ENCODE measurements at places on chromosomes 5 and 9.

DNA sequence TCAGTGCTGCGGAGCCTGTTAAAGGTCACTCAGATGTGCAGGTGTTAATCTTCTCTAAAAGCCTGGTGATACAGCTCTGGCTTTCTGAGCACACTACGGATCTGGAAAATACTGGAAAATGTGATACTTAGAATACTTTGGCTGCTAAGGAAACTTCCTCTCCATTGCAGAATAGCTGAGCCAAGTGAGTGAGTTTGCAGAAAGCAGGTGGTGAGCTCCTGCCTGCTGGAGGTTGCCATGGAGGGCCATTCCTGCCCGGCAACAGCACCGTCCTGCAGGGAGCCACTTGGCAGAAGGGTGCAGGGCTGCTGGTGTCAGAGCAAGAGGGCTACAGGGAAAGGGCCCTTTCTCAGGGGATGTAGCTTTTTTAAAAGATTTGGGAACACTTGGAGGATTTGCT is 40.7 kb downstream of the SECISBP2 start:
- DNase-seq, result no peak

- DNase-seq, result no peak
These were observed 508.6 kb upstream of the FAM174A start for GRCh38 chr5:100026606-100027005.

DNA sequence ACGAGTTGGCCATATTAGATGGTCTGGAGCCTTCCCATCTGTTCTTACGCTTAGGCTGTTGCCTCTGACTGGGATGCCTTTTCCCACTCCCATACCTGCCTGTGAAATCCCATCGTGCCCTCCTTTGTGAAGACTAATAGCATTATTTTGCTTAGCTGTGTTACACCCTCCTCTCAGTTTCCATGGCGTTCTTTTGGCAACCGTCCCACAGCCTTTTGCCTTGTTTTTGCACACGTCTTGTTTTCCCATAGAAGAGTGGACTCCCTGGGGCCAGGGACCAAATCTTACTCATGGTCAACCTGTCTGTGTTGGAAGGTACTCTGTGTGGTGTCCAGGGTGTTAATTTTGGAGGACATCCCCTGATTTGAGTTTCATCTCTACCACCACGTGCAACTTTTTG is 242.1 kb downstream of the HSPA4 start:
- no peak for DNase-seq

DNA sequence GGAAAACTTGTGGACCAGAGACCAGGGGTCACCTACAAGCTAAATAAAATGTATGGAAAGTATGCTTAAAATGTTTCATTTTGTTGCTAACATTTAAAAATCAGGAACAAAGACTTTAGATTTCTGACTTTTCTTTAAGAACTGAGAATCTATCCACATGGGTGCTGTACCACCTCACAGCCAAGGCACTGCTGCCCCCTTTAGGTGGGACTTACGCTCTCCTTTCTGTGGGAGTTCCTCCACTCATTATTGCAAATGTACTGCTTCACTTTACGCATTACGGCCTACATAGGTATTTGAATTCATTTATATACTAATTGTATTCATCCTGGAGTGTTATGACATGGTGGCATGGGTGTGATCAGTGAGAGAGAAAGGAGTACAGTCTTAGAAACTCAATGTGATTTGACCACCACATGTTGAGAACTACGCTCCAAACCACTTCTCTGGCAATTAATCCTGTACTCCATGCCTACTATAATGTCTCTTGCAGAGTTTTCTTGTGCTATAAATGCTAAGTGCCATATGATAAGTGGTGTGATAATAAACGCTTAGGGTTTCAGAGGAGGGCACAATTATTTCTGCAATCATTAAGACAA is 24.7 kb upstream of the CETN3 start:
- DNase-seq, result peak; percentile 63

GRCh38 chr5:59351076-59351794 is 542.3 kb downstream of the PDE4D start:
- DNase-seq, result no peak

- DNase-seq, result no peak
These were observed 132.9 kb downstream of the SIL1 start for GRCh38 chr5:139065306-139065705.

DNA sequence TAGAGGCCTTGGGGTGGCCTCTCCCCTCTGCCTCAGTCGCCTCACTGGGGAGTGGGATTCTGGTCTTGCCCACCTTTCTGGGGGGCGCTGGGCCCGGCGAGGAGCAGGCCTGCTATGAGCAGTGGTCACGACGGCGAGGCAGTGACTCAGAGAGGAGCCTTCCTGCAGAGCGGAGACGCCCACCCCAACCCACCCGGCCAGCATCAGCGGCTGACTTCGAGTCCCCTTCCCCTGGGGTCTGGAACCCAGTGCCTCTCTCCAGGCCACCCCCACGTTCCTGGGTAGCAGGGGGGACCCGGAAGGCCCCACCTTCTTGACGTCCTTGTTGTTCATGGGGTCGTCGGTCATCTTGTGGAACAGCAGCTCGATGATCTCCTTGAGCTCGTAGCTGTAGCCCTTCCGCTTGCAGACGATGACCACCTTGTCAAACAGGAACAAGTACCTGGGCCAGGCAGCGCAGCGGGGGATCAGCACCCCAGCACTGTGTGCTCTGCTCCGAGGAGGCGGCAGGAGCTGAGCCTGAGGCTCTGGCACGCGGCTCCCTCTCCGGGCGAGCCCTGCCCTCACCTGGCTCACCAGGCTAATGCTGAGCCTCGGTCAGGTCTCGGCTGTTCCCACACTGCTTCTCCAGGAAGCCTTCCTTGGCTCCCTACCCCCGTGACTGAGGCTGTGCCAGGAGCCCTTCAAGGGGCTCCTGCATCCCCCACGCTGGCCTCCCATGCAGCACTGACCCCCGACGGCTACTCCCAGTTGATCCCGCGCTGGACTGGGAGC is 50.1 kb upstream of the SARDH start:
- no peak for DNase-seq

GRCh38 chr9:136545965-136546696 is at the start of gene NOTCH1:
Gene NOTCH1, minus strand, starts transcription at chr9:136546048. Its CDS starts 262 bp downstream, at chr9:136545786.
- peak; percentile 85 for DNase-seq

- no peak for DNase-seq
These were observed 80.2 kb downstream of the OSTF1 start for GRCh38 chr9:75168270-75169178.

- no peak for DNase-seq
These were observed 718.8 kb downstream of the TLR4 start for GRCh38 chr9:118423021-118423420.

DNA sequence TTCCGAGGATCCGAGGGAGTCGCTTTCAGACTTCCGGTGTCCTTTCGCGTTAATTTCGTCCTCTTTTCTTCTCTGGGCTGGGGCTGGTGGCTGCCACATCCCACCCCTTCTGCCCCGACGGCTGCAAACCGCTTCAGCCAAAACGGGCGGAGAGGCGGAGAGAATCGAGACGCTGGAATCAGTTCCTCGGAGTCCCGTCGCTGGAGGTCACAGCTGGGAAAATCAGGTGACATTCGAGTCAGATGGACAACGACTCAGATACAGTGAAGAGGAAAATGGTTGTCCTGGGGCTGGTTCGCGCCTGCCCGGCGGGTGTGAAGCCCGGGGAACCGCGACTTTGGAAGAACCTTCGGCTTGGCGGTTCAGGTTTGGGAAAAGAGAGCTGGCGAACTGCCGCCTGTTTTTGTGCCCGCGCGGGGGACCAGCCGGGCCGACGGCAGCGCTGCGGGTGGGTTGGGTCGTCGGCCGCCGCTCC is 8.9 kb upstream of the NKX2-5 start:
- DNase-seq, result no peak

GRCh38 chr5:36701085-36701698 is 94.8 kb downstream of the SLC1A3 start:
- DNase-seq, result no peak

DNA sequence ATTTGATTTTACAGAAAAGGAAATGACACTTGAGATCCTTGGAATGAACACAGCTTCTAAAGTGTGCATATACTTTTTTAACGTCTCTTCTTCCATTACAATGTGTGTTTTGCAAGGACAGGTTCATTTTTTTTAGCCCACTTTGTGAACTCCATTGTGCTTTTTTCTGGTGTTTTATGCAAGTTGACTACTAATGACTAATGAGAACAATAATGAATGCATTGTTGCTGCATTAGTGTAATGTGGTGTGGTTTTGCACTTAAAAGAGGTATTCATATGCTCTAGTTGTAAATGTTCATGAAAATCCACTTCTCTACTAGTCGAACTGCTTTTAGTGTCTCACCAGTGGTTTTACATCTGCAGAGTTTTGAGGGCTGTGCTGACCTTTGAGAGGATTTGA is 93.6 kb downstream of the UHRF2 start:
- DNase-seq, result no peak

DNA sequence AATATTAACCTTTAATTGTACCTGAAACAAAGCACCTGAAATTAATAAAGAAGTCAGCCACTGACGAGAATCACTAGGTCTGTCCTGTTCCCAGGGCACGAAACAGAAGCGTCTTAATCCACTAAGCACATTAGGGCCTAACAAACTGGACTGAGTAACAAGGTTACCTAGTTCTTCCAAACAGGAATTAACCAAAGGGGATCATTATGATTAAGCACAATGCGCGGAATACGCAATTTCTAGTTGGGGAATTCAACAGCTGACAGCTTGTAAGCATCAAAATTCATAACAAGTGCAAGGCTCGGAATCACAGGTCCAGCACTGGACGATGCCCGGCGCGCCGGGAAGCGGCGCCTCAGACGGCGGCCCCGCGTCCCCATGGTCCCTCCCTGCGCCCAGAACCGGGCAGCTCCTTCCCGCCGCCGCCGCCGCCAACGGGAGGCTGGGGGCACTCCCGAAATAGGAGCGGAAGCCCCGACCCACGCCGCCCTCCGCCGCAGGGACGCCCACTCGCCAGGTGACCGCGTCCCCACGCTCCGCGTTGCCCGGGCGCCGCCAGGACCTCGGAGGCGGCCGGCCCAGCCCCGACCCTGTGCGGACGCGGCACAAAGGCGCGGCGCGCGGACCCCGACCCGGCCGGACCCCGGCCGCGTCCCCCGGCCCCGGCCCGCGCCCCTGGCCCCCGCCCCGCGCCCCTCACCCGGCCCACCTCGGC is 898 bp downstream of the CAMSAP1 start:
- peak; percentile 12 for DNase-seq

- DNase-seq, result no peak
These were observed 2.1 kb downstream of the ZNF608 start for GRCh38 chr5:124744170-124744971.

DNA sequence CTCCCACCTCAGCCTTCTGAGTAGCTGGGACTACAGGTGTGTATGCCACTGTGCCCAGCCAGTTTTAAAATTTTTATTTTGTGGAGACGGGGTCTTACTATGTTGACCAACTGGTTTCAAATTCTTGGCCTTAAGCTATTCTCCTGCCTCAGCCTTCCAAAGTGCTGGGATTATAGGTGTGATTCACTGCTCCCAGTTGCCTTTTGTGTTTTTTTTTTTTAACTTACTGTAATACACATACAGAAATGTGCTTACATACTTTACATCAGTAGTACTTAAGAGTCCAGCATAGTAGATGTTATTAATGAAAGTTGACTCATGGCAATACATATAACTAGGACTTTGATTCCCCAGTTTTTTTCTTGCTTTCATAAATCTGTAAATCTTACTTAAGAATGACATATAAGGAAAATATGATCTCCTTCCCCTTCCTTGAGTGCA is 4.7 kb downstream of the MAN2A1 start:
- no peak for DNase-seq

- no peak for DNase-seq
These were observed 142.9 kb downstream of the NFIB start for GRCh38 chr9:14170973-14171596.

DNA sequence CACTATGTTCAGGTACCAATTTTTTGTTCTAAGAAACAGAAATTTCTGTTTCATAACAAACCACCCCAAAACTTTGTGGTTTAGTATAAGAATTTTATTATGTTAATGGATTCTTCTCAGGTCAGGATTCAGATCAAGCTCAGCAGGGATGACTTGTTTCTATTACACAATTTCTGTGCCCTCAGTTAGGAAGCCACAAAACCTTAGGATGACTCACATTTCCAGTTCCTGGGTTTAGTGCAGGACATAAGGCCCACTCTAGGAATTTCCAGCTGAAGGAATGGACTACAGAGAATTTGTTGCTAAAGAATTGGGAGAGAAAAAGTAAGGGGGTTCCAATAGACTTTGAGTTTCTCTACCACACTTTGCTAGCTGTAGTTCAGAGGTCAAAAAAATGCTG is 629.3 kb downstream of the ANXA1 start:
- no peak for DNase-seq

DNA sequence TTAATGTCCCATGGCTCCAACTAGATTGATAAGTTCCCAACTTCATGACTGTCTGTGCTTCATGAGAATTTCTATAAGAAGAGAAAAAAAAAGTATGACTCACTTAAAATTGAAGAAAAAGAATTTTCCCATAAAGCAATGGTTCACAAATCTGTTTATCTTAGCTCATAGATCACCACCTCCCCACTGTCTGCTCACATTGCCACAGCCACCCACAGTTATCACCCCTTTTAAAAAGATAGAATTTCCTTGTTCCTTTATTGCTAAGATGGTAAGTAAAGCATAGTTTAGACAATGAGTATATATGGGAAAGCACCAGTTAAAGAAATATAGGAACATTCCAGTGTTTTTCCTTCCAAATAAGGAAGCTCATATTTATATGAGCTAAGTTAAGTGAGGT is 67.1 kb downstream of the ALDH7A1 start:
- no peak for DNase-seq

- no peak for DNase-seq
These were observed 397.5 kb downstream of the IRX2 start for GRCh38 chr5:2353871-2354440.

DNA sequence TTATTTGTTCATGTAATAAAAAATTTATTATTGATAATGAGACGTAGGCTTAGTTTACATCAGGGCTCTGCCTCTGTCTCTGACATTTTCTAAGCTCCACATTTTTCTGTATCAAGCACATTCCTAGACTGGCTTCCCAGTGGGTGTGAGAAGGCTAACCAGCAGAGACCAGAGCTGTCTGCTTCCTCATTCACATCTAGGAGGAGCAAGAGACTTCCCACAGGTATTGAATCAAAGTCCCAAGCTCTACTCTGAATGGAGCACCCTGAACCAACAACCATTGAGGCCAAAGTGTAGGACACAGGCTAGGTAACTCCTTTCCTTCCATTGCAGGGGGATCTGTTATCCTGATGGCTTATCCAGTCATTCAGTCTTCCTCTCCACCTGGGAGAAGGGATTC is 72.4 kb downstream of the PARP8 start:
- no peak for DNase-seq

- no peak for DNase-seq
These were observed 46.8 kb downstream of the GALNT12 start for GRCh38 chr9:98854266-98854665.

GRCh38 chr9:22227986-22228385 is 218.6 kb upstream of the DMRTA1 start:
- DNase-seq, result no peak

- DNase-seq, result no peak
These were observed 238.1 kb downstream of the GAS1 start for GRCh38 chr9:86708918-86709835.

Measured in CD8-positive, alpha-beta memory T cell (primary cell).